ENCODE measurements at places on chromosomes 3 and 15.

GRCh38 chr15:73009066-73010056, 42.9 kb upstream of the NEO1 start:
- DNase-seq = no peak

GRCh38 chr15:98866511-98866910, 141.1 kb downstream of the PGPEP1L start:
- DNase-seq = no peak

- DNase-seq = no peak
Observed at GRCh38 chr3:154642145-154642544, 212.2 kb upstream of the GPR149 start.

GRCh38 chr3:38404286-38404685, 49.4 kb upstream of the ACVR2B start:
- no peak for DNase-seq

GRCh38 chr3:125147491-125147820, 65.1 kb downstream of the SLC12A8 start:
- no peak for DNase-seq

DNA sequence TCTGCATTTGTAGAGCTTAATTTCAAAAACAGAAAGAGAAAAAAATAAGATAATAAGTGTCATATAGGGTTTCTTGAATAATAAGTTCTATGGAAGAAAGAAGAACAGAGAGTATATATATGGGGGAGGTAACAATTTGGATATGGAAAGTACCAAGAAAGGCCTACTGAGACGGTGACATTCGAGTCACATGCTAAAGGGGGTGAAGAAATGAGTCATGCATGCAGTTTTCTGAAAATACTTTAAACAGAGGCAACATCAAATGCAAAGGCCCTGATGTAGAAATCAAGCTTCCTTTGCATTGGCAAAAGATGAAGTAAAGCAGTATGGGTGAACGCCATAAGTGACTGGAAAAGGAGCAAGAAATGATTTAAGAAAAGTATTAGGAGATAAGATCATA, 371.6 kb upstream of the ZNF385D start:
- DNase-seq = no peak

DNA sequence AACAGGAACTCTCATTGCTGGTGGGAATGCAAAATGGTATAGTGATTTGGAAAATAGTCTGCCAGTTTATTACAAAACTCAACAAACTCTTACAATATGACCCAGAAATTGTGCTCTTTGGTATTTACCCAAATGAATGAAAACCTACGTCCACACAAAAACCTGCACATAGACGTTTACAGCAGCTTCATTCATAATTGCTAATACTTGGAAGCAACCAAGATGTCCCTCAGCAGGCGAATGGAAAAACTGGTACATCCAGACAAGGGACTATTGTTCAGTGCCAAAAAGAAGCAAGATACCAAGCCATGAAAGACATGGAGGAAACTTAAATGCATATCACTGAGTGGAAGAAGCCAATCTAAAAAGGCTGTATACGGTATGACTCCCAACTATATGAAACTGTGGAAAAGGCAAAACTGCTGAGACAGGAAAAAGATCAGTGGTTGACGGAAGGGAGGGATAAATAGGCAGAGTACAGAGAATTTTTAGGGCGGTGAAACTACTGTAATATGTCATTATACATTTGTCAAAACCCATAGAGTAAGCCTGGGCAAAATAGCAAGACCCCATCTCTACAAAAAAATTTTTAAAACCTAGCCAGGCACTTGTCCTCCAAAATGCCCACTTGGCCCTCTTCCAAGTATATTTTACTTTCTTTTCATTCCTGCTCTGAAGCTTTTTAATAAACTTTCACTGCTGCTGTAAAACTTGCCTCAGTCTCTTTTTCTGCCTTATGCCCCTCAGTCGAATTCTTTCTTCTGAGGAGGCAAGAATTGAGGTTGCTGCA, 4.9 kb upstream of the MKRN2OS start:
- no peak for DNase-seq

GRCh38 chr3:68893600-68894239, 38.6 kb downstream of the TAFA4 start:
- DNase-seq = peak; percentile 44

DNA sequence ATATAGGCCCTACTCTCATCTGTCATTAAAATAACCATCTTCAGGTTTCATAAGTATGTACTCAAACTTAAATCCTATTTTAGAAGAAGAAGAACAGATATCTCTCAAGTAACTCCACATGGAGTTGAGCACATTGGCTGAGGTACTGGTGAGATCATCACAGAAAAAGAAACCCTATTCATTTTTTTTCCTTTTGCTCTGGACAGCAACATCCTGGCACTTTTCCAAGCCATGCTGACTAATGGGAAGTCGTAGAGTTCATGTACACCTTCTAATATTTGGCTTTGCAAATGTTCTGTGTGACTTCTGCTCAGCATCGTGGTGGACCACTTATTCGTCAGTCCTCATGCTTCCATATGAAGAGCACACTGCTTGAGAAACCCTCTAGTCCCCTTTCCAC, 336.0 kb upstream of the KCNH8 start:
- DNase-seq = no peak

DNA sequence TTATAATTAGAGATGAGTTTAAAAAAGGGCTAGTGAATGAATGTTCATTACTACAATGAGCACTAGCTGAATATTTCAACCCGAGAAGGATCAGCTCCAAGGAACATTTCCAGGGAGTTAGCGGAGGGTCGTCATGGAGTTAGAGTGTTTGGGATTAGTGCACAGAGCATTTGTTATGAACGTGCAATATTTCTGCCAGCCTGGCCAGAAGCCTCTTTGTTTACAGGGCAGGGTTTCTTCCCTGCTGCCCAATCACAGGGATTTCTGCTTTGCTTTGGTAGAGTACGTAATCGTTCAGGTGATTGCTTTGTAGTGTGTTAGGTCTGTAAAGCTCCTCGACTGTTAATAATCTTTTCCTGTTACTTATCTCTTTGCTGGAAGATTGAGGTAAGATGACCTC, 5.9 kb downstream of the CGNL1 start:
- DNase-seq = peak; percentile 43

- DNase-seq = no peak
Observed at GRCh38 chr3:12686096-12686495, 22.2 kb upstream of the RAF1 start.

DNA sequence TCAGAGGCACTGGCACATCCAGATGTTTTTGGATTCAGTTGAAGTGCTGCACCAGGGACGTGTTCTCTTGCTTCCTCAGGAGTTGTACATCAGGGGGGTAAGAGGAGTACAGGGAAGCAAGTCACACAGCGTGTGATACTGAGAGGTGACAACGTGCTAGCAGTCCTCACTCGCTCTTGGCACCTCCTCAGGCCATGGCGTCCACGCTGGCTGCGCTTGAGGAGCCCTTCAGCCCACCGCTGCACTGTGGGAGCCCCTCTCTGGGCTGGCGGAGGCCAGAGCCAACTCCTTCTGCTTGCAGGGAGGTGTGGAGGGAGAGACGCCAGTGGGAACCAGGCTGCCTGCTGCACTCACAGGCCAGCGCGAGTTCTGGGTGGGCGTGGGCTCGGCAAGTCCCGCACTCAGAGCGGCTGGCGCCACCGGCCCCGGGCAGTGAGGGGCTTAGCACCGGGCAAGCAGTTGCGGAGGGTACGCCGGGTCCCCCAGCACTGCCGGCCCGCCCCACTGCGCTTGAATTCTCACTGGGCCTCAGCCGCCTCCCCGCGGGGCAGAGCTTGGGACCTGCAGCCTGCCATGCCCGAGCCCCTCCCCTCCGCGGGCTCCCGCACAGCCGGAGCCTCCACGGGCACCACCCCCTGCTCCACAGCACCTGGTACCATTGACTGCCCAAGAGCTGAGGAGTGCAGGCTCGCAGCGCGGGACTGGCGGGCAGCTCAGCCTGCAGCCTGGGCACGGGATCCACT, 64.5 kb downstream of the PLD1 start:
- no peak for DNase-seq

DNA sequence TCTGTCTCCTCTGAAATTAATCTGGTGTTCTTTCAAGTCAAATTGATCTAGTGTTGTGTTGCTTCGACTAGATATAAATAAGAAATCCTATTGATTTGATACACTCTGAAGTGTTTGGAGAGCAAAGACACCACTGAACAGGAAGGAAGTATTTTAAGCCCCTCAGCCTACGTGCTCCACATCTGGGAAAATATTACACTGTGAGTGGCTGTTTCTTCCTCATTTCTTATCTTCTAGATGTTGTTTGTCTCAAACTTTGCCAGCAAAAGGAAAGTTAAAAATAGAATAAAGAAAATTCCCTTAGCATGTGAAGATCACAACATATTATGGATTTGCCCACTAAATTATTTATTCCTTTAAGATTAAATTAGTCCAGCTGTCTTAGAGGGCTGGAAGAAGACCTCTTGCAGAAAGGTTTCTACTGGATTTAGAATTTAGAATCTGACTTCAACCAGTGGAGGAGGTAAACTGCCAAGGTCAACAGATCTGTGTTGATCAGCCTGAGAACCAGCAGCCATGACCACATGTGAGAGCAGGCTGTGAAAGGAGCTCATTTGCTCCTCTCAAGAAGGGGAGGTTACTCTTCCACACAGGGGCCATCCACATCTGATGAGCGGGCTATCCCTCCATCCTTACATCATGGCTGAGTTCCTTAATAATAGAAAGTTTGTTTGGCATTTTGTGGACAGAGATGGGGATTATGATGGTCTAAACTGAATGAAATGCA, 46.3 kb upstream of the ACKR4 start:
- no peak for DNase-seq

DNA sequence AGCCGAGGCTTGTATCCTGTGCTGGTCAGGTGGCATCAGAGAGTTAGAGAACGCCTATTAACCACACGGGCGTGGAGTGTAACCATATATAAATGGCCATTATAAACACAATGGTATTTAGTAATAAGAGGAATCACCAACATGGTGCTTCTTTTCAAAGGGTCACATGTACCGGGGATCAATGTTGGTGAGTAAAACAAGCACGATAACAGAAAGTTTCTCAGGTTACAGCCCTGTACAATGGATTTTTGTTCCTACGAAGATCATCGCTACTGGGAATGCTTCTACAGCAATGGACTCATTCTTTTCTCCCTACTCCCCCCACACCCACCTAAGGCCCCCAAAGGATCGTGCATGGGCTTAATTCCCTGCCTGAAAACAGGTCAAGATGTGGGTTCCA, 42.5 kb downstream of the MEIS2 start:
- no peak for DNase-seq

DNA sequence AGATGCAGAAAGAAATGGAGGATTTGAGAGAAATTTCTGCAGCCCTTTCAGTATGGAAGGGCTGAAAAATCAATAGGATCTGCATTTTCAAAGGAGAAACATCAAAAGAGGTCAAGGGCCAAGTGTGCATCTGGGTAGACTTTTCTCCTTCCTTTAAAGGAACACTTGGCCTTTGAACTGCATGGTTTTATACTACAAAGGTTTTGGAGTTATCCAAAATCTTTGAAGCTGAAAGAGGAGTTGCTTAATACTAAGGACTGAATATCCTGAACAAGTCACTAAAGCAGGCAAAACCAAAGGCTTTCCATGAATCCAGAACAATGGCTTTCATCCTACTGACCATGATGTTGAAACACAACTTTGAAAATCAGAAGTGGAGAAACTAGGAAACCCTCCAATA, 553.7 kb upstream of the LMCD1 start:
- DNase-seq = no peak

DNA sequence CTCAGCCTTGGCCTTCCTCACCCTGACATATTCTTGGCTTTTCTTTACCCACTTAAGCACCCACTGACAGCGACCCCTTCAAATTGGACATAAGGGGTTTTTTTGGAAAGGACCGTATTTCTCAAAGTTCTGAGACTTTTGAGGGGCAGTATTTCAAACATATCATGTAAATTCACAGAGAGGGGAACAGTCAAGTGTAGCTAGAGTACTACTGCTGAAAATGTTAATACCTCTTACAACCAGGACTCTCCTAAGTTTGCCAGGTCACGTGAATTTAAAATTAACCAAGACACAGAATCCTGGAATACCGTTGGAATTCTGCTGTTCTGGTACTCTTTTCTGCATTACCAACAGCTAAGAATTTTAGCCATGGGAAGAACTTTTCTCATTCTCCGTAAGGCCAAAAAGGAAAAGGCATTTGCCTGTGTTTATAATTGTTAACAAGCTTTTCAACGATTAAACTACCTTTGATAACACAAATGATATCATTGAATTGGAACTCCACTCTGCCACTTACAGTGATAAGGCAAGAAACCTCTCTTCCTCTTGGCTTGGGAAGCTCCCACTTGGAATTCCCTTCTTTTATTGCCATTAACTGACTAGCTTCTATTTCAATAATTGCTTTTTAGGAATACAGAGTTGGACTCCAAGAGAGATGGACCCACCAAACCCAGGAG, 597 bp upstream of the GBE1 start:
- peak; percentile 51 for DNase-seq

GRCh38 chr3:172516318-172517214, 6.7 kb downstream of the TNFSF10 start:
- peak; percentile 5 for DNase-seq

DNA sequence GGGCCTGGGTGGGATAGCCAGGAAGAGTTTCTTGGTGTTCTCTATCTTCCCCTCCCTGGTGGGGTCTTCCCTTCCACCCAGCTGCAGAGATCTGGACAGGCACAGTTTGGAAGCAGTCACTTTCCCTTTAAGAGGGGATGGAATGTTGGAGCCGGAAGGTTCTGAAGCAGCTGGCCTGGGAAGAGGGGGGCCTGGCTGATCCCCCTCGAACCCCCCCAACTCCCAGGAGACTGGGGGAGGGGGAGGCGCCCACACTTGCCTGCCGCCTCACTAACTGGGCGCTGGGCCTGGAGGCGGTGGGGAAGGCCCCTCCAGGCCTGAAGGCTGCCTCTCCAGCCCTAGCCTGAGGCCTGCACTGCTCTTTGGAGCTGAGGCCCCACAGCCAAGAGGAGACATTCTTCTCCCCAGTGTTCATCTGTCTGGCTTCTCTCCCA, 1.4 kb downstream of the DVL3 start:
- peak; percentile 28 for DNase-seq

DNA sequence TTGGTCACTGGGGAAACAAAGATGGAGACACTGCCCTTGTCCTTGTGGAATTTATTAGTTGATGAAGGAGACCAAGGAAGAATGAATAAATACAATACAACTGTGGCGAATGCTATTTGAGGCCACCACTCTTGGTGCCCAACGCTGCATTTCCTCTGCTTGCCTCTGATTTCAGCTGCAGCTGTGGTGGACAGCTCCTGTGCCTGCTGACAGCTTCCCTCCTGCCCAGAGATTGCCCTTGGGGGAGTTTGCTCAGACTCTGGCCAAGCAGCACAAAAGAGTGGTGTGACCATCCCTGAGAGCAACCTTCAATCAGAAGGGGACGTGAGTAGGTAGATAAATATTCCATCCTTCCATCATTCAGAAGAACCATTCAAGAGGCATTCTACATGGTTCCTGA, 64.6 kb upstream of the FHIT start:
- no peak for DNase-seq

DNA sequence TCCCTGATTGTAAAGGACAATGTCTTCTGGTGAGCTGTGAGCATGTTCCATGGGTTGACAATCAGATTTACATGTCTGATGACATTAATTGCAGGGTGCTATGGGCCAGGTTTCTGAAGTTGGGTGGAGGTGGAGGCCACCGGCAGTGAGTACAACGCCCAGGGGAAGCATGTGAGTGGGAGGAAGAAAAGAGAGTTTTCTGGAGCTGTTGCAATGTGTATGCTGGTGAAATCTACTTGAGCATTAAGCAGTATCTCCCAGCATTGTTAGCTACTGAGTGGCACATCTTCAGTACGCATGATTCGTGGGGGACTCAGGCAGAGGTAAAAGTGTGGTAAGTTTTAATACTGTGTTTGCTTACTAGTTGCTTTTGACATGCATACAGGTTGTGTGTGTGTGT, 26.6 kb downstream of the TMEM45A start:
- DNase-seq = no peak

All from G401 (cell line).